ENCODE measurements at places on chromosomes 7 and 10.

DNA sequence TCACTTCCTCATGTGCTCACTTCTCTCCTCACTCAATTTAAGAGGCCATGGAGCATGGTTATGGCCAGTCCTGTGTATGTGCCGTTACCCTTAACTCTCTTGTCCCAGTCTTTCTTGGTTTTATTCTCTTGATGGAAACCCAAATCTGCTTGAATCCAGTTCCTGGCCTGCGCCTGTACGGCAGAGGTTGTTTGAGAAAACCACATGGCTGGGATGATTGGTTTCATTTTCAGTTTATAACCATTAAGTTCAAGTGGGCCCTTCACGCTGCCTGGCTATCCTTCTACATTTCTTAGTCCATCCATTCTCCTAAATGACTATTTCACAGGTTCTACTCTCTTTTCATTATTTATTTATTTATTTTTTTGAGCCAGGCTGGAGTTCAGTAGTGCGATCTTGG is 1.6 kb upstream of the ZNF239 start:
- no peak for DNase-seq

DNA sequence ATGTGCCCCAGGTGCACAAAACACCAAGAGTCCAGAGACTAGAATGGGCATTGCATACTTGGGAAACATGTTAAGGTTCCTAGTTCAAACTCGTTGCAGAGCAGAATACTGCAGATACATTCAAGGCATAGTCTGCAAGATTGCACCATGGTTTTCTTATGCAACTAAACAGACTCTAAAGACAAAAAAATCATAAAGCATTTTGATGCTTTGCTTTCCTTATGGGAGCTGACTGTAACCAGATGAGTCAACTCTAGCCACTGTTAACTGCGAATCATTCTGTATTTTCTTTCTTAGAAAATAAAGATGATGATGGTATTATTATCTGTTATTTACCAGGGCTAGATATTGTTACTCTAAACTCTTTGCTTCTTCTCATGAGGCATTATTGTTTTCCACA is 19.7 kb downstream of the TRUB1 start:
- DNase-seq = no peak

- no peak for DNase-seq
Observed at GRCh38 chr10:3574451-3574850, 210.6 kb downstream of the KLF6 start.

GRCh38 chr7:113752289-113752688 is 166.5 kb downstream of the PPP1R3A start:
- DNase-seq = no peak

DNA sequence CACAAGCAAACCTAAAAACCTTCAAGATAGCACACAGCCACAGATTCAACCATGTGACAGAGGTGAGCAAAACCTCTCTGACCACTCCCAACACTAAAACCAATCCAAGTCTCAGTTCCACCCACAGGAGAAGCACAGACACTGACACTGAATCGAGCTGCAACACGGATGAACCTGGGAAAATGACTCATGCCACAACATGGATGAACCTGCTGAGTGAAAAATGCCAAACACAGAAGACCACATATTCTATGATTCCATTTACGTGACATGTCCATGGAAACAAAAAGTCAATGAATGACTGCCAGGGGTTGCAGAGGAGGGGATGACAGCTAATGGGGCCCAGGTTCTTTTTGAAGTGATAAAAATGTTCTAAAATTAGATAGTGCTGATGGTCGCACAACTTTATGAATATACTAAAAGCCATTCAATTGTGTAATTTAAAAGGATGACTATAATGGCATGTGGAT is 22.0 kb downstream of the CYTH3 start:
- no peak for DNase-seq

DNA sequence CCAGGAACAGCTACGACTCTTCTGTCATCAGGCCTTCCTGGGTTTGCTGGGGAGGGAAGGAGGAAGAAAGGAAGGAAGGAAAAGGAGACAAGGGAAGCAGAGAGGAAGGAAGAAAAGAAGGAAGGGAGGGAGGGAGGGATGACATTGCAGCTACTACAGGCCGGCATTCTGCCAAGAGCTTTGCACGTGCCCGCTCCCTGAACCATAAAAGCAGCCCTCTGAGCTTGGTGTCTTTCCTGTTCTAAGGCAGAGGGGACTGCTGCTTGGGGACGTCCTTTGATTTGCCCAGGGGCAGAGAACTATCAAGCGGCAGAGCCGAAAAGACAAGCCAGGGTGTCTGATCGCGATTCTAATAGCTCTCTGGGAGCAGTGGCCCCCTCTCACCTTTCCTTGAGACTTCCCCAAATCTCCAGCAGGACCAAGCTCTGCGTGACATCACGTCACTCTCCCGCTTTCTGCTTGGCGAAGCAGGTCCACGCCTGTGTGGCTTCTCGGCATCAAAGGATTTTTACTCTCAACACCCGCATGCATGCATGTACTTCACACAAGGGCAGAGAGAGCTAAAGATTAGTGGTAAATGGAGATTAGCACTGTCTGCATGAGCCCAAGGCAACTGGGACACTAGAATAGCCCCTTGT is 167.8 kb upstream of the AUTS2 start:
- no peak for DNase-seq

DNA sequence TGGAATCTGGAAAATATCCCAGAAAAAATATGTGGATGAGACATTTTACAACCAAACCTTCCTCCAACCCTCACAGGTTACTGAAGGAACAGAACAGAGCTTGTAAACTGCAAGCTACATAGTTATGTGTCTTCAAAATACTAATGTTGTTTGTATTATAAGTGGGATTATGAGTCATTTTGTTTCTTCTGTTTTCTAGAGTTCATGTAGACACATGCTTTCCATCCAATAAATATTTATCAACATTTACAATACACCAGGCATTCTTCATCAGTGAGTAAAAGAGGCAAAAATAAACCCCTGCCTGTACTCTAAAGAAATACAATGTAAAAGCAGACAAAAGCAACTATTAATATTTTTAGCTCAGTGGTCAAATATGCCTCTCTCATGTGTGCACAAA is 38.0 kb upstream of the TES start:
- DNase-seq = peak; percentile 12

- DNase-seq = no peak
Observed at GRCh38 chr7:137492889-137493288, 149.4 kb upstream of the PTN start.

DNA sequence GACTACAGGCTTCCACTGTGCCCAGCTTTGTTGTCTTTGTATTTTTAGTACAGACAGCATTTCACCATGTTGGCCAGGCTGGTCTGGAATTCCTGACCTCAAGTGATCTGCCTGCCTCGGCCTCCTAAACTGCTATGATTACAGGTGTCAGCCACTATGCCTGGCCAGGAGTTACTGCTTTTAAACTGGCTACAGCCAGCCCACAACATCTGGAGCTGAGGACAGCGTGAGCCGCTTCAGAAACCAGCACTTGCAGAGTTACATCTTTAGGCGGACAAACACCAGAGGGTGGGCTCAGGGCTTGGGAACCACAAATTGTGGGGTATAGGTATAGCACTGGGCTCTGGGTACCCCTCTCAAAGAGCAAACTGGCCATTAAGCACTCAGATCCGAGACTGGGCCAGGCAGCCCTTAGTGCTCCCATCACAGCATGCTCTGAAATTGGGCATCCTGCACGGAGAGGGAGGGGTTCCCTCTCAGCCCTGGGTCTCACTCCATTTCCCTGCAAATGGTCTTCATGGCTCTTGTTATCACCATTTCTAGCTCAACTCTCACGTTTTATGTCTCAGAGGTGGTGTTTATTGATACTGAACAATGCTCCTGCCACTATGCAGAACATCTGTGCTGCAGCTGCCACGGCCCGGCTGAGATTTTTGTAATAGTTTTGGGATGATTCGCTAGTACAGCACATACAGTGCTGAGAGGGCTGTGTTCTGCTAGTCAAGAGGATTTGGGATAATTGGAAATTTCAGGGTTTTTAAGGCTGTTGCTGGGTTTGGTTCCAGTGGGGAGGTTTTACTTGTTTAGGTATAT is 146.4 kb upstream of the LYZL2 start:
- DNase-seq = peak; percentile 86

DNA sequence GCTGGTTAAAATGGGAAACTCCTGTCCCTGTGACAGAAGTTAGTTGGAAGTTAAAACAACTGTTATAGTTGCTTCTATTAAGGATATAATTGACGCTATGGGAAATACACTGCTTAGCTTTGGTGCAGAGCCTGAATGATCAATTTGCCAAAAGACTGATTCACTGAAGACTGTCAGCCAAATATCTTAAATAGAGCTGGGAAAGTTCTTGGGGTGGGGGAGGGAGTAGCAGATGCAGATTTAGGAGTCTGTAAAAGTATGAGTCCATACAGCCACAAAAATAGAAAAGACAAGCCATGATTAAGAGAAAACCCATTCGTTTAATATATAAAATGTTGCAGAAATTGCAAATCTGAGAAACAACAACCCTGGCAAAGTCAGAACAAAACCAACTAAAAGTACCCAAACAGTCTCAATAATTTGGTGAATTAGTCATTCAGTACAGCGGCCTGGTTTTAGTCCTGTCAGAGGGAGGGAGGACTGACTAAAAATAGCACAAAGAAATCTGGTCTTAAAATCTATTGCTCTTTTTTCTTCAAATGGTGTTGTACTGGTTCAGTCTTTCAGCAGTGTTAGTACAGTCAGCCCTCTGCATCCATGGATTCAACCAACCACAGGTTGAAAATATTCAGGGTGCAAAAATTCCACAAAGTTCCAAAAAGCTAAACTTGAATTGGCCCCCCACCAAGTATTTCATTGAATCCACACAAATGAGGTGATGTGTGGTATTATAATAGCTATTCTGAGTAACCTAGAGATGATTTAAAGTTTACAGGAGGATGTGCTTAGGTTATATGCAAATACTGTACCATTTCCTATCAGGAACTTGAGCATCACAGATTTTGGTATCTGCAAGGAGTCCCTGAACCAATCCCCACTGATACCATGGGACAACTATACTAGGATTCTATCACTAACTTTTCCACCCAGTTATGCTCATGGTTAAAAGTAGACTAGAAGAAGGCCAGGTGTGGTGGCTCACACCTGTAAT is 30.0 kb downstream of the STK17A start:
- peak; percentile 50 for DNase-seq

- DNase-seq = no peak
Observed at GRCh38 chr7:148918058-148918596, 34.0 kb upstream of the EZH2 start.

GRCh38 chr10:103765168-103765567 is 90.2 kb downstream of the SH3PXD2A start:
- DNase-seq = peak; percentile 45

GRCh38 chr7:155481764-155482163 is 23.8 kb downstream of the EN2 start:
- DNase-seq = no peak

GRCh38 chr10:63977329-63977923 is 456.2 kb downstream of the REEP3 start:
- peak; percentile 40 for DNase-seq

GRCh38 chr7:40019558-40019957 is 69.5 kb downstream of the CDK13 start:
- DNase-seq = no peak

- DNase-seq = no peak
Observed at GRCh38 chr7:18126281-18126680, 98.6 kb upstream of the PRPS1L1 start.

DNA sequence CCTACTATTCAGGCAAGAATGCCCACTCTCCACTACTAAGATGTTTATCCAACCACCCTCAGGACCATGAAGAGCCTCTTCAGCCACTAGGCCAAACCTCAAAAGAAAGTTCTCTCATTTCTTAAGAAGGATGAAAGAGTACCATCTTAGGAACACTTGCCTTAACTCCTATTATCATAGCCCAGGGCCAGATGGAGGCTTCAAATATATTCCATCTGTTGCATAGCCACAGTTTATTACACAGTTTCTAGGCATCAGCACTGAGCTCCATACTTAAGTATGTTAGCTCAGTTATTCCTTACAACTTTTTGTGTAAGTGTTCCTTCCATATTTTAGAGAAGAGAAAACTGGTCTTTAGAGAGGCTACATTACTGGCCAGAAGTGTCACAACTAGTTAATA is 37.4 kb upstream of the YAE1 start:
- no peak for DNase-seq

DNA sequence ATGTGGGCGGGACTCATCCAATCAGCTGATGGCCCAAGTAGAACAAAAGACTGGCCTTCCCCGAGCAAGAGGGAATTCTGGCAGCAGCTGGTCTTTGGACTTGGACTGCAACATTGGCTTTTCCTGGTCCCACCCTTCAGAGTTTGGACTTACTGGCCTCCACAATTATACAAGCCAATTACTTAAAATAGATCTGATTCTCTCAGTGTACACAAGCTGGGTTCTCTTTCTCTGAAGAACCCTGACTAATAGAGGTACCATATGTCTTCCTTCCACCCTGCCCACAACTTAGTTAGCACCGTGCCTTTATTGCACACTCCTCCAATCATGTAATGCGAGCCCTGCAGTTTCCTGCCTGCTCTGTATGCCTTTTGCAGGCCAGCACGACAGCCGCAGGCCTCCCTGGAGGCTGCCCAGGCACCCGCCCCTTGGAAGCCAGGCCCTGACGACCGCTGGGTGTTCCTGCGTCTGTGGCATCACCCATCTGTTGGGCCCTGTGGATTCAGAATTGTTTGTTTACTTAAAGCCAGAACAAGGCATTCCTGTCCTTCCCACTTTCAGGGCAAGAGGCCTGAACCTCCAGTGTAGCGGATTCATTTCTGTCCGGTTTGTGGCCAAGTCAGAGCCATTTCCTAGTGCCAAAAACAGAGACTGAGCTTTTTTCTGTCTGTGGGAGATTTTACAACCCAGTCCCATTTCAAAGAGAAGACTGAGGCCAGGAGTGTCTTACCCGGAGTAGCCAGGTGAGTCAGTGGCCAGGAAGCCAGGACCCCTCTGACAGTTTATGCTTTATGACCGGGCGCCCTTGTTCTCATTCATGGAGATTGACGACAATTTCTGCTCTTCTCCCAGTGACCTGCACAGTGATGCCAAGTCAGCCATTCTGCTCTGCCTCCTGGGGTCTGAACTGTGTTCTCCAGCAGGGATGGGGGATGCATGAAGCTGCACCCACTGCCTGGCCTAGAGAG is 968 bp upstream of the INMT start:
- DNase-seq = peak; percentile 89

GRCh38 chr10:75508814-75509306 is 77.4 kb downstream of the LRMDA start:
- DNase-seq = no peak

DNA sequence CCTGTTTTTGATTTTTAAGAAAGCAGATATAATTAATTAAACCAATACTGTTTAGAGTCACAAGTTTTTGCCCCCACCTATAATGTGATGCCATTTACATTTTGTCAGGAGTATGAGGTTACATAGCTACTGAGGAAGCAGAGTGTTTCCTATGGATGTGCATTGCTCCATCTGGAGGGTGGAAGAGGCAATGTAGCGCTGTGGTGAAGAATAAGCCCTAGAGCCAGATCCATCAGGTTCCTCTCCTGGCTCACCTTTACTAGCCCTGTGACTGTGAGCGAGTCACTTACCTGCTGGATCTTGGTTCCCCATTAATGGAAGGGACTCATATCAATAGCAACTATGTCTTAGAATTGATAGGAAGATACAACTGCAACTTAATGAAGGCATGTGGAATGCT is 216.0 kb downstream of the GPAM start:
- DNase-seq = no peak

GRCh38 chr7:64907641-64908326 is 4.7 kb downstream of the ZNF273 start:
- peak; percentile 4 for DNase-seq

- DNase-seq = no peak
Observed at GRCh38 chr7:7821517-7821916, 103.1 kb upstream of the RPA3 start.
